M059J (cell line): ENCODE measurements at places on chromosomes 3 and 15. TPM values are rescaled to one million over a fixed set of nuclear protein-coding genes. Genes with fewer than 3 reads are reported as not detected.
A peak's percentile ranks its signal among the peaks of the same experiment; 100 is the strongest.

DNA sequence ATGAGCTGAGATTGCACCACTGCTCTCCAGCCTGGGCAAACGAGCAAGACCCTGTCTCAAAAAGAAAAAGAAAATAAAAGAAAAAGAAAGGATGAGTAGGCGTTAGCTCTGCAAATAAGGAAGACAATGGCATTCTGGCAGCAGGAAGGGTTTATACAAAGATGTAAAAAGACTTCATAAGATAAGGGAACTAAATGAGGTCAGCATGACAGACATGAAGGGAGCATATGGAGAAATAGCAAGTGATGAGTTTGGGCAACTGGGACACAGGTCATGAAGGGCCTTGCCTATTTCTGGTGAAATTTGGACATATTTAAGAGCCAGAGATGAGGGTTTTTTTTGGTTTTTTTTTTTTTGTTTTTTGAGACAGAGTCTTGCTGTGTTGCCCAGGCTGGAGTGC is 24.5 kb downstream of the TMEM266 start:
- no peak for DNase-seq

DNA sequence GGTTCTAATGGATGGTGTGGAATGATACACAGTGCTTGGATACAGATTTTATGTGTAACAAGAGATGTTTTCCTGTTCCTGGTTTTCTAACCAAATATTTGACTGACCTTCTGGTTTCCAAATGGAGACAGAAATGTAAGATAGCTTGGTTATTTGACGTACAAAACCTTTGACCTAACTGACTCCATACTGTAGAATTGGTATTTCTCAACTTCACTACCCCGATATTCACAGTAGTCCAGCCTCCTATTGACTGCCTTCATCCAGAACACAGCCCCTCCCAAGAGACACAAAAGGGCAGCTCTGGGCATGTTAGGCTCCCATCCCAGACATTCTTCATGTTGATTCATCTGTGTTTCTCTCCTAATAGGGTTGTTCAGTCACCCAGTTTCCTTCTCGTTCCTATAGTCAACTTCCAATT is 33.4 kb downstream of the MYO1E start:
- no peak for DNase-seq

- DNase-seq, result no peak
These were observed 334.0 kb upstream of the KCNMB2 start for GRCh38 chr3:178202194-178202593.

- DNase-seq, result peak; percentile 46
These were observed 141.5 kb upstream of the BFSP2 start for GRCh38 chr3:133258358-133258757.

DNA sequence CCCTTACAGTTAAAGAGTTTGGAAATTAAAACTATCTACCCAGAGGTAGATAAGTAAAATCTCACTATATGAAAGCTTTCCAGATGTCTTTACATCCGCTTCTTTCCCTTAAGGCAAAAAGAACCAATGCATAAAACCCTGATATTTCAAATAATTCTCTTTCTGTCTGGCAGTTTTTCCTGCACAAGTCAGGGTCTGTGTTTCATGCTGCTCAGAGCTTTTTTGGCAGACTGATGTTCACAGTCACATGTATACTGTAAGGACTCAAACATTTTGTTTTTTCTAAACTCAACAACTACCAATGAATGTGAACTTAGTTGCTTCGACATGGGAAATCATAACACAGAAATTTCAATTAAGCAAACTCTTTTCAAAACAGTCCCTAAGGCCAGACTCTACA is 988.4 kb downstream of the EPHA3 start:
- DNase-seq, result no peak

The SLC27A2 gene
- total RNA-seq, result 43.0 and 60.3 TPM in 2 replicates

The MYZAP gene
- total RNA-seq, result 7.9 and 8.2 TPM in 2 replicates

The GPR27 gene
- not detected in 2 replicates for total RNA-seq

The IMPG2 gene
- total RNA-seq, result under 0.01 TPM in 2 replicates

The KLHL40 gene
- total RNA-seq, result not detected in 2 replicates

- DNase-seq, result no peak
These were observed 343.0 kb downstream of the ROBO1 start for GRCh38 chr3:79424811-79425210.

- peak; percentile 32 for DNase-seq
These were observed 9.7 kb upstream of the CYFIP1 start for GRCh38 chr15:22989576-22990477.

GRCh38 chr3:83622526-83622925 is 1336.3 kb upstream of the CADM2 start:
- DNase-seq, result no peak

The CXCR6 gene
- total RNA-seq, result not detected in 2 replicates

DNA sequence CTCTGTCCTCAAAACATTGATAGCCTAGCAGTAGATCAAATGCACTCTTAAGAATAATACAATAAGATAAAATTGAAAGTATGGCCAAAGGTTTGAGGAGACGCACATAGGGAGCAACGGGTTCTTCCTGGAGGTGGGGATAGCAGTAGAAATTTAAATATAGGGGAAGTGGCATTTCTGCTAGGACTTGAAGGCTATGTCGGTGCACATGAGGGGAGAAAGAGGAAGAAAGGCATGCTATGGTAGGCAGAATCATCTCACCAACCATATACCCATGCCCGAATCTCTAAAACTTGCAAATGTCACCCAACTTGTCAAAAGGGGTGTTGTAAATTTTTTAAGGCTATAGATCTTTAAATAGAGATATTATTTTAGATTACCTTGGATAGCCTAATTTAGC is 735.1 kb upstream of the LMCD1 start:
- DNase-seq, result no peak

DNA sequence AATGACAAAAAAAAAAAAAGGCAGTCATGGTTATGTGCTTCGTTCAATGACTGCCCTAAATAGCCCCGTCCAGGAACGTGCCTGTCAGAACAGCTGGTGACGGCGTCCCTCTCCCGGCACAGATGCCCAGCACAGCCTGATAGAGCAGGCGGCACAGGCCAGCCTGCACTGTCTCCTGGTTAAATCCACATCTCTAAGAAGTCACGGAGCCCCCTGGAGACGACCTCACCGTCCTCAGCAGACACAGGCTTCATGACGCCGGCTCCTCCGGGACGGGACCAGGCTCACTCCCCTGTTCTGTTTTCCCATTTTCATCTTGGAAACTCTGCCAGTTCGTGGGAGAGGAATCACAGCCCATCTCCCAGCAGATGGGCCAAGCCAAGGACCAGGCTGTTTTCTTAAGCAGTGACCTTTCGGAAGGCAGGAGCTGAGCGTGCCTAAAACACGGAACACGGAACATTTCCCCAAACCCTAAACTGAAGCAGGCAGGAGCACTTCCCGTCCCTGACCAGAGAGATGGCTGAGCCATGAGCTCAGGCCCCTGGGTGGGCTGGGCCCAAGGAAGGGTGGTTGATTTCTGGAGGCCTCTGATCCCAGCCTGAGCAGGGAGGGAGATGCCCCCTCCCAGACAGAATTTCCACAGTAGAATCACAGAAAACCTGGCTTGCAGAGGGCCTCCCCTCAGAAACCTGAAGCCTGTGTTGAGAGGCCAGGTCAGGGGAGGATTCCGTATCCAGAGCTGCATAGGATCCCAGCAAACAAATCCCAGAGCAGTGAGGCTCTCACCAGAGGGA is 35.9 kb downstream of the ADCY5 start:
- DNase-seq, result no peak

The SPTBN5 gene
- under 0.01 TPM in 1 of 2 replicates, not detected in the other for total RNA-seq

DNA sequence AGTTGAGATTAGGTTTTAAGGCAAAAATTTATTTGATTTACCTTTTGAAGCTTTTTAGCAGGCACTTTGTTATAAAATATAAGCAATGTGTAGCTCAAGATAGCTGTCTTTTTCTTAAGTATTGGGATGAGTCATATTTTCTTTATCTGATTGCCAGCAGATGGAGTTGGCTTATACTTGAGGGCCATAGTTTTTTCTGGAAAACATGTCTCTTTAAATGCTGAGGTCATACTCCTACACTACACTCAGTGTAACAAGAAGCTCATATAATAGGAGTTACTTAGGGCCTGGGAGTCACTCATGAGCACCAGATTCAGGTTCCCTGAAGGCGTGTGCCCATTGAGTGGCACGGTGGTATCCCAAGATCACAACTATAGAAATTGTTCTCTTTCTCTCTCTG is 579.8 kb downstream of the EDEM1 start:
- DNase-seq, result no peak

GRCh38 chr15:101490408-101490891 is 943 bp upstream of the PCSK6 start:
- no peak for DNase-seq

The SMAD6 gene
- 8.0 and 12.7 TPM in 2 replicates for total RNA-seq

DNA sequence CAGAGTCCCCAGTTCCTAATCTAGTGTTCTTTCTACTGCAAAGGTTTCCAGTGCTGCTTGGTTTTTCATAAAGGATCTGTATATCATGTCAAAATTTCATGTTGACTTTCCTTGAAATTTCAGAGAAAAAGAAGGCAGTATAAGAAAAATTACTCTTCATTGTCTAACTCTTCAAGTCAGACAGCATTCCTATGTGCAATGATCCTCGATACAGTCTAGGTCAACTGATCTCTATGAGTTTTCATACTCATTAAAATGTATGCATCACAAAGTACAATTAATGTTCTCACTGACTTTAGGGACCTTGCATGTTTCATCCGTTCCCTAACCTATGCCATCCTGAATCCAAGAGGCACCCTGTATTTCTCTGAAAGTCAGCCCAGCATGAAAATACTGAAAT is 317.3 kb downstream of the ZBTB20 start:
- no peak for DNase-seq

- DNase-seq, result peak; percentile 25
These were observed 1560.4 kb downstream of the OTOL1 start for GRCh38 chr3:163056874-163057497.

The SLC15A2 gene
- total RNA-seq, result 0.32 and 0.37 TPM in 2 replicates

DNA sequence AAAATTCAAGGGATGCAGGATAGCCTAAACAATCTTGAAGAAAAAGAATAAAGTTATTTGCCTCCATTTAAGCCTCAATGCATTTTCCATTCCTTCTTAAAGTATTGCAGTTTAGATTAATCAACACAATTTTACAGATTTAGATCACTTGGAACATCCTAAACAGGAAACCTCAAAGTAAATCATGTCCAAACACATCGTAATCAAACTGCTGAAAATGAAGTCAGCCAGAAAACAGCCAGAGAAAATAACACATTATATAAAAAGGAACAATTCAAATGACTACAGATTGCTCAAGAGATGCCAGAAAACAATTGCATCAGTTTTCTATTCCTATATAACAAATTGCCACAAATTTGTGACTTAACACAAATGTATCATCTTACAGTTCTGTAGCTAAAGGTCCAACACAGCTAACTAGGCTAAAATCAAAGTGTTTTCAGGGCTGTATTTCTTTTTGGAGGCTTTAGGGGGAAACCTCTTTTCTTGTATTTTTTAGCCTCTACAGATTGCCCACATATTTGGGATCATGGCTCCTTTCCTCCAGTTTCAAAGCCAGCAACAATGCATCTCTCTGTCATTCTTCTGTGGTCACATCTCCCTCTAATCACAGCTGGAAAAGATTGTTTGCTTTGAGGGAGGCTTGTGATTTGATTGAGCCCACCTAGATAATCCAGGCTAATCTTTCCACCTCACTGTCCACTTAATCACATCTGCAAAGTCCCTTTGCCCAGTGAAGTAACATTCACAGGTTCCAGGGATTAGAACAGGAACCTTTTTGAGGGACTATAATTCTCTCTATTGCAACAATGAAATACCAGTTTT is 543.3 kb upstream of the UBE2E2 start:
- no peak for DNase-seq

The GCSAM gene
- not detected in 2 replicates for total RNA-seq

DNA sequence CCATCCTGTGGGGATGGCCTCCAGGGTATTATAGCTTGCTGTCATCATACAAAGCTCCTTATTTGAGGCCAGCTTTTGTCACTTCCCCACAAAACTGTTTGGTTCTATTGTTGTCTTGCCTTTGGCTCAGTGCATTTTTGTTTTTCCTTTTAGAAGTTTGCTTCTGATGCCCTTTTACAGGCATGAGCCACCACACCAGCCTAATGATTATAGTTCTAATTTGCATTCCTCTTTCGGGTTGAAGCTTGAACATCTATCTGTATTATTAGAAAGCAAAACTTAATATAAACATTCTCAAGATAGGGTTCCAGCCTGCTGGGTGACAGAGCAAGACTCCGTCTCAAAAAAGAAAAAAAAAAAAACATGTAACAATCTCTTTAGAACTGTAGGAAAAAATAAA is 39.8 kb downstream of the SMARCC1 start:
- DNase-seq, result no peak

DNA sequence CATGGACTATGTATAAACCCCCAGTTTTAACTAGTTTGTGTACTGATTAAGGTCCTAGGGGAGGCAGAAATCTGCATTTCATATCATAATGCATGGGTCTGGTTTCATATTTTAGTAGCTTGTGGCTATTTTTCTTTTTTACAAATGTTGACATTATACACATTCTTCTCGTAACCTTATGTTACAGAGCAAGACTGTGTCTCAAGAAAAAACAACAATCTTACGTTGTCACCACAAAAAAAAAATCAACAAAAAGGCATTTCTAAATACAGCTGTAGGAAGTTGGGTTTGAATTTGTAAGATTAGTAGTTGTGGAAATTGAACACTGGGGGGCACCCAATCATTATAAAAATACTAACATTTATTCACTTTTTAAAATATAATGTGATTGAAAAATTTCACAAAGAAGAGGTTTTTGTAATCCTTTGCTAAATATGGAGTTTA is 17.9 kb downstream of the SERP1 start:
- peak; percentile 35 for DNase-seq

GRCh38 chr3:50171540-50172301 is 16.6 kb downstream of the SEMA3F start:
- DNase-seq, result no peak

The MDFIC2 gene
- total RNA-seq, result not detected in 2 replicates

The RHOV gene
- 0.12 TPM in 1 of 2 replicates, not detected in the other for total RNA-seq

- no peak for DNase-seq
These were observed 7.5 kb upstream of the GCSAM start for GRCh38 chr3:112140584-112140983.

- peak; percentile 83 for DNase-seq
These were observed 134.3 kb downstream of the VGLL4 start for GRCh38 chr3:11509173-11510000.

DNA sequence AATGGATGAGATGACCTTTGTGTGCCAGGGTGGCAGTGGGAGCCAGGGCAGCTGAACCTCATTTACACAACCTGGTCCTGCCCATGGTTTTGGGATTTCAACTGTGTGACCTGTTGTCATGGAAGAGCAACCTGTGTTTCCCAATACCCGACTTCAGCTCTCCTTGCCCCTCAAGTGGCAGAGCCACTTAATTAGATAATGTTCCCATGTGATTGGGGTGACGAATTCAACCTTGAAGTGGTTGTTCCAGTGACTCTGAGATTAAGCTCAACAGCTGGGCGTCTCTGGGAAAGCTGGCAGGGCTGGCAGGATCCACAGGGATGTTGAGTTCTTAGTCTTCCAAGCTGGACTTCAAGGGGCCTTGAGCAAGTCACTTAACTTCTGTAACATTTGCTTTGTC is 71.0 kb downstream of the THSD4 start:
- DNase-seq, result no peak

GRCh38 chr3:9247361-9247940 is 2.0 kb downstream of the SRGAP3 start:
- DNase-seq, result no peak

The NAALADL2 gene
- total RNA-seq, result 3.1 and 5.1 TPM in 2 replicates

The CAND2 gene
- total RNA-seq, result 1.5 and 4.0 TPM in 2 replicates

The PLSCR5 gene
- total RNA-seq, result not detected in 2 replicates

- DNase-seq, result peak; percentile 32
These were observed 59.7 kb downstream of the SEMA3G start for GRCh38 chr3:52385157-52385556.

- DNase-seq, result no peak
These were observed 814 bp upstream of the TEX264 start for GRCh38 chr3:51670053-51670822.

The TMEM40 gene
- total RNA-seq, result 0.74 and 1.3 TPM in 2 replicates

The SLC12A1 gene
- 0.05 TPM in 1 of 2 replicates, not detected in the other for total RNA-seq

The TRAT1 gene
- not detected in 2 replicates for total RNA-seq

The HTR3E gene
- total RNA-seq, result not detected in 2 replicates

- peak; percentile 98 for DNase-seq
These were observed 56.7 kb upstream of the BLM start for GRCh38 chr15:90660195-90660998.
